ENCODE measurements at places on chromosomes 11 and 22. TPM values are rescaled to one million over a fixed set of nuclear protein-coding genes. Genes with fewer than 3 reads are reported as not detected.

The KRTAP5-9 gene
- total RNA-seq, result not detected

GRCh38 chr11:83659466-83659865 lies 373.3 kb upstream of the CCDC90B start:
- no peak for DNase-seq

The BSCL2 gene
- total RNA-seq, result 15.2 TPM

The MCHR1 gene
- 1.4 TPM for total RNA-seq

DNA sequence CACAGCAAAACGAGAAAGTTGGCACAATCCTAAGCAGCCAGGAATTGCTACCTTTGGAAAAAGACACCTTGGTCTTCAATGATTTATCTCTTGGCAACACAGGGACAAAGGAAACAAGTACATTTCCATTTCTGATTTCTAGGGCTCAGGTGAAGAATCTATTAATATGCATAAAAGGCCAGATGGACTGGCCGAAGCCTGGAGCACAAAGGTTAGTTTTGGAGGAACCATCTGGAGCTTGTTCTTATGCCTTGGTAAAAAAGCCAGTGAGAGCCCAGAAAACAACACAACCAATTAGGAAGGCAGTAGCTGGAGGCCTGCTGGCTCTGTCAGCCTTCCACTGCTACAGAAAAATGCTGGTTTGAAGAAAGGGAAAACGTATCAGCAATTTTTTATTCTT lies 713.5 kb upstream of the API5 start:
- DNase-seq, result no peak

The TRIM6 gene
- total RNA-seq, result 1.5 TPM

DNA sequence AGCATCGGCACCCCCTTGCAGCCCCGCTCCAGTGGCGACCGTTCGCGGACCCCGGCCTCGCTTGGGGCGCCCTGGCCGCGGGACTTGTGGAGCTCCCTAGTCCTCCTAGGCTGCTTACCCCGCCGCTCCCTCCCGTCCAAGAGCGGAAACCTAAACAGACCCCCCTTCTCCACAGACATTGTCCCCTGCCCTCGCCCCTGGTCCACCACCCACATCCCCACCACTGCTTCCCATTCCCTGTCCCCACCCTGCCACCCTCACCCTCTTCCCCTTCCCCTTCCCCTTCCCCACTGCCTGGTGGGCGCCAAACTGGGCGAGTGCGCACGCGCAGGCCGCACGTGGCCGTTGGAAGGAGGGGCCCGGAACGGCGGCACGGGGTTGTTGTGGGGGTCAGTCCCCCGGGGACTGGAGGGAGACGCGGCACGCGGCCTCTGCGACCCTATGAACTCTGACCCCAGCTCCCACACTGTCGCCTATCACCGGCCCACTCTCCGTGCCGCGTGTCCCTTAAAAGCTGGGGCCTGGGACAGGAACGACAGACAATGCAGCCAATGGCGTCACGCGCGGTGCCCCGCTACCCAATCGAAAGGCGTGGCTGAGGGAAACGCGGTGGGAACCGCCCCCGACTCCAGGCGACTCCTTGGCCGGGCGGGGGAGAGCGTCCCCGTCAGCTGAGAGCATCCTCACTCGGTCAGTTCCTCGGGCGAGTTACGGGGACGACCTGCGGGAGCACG lies at the start of gene SNX32:
Gene SNX32, plus strand, starts transcription at position 667 of the 734 bp plus-strand sequence. CDS start 103 bp downstream, outside the sequence.
- peak; percentile 97 for DNase-seq

The NPTXR gene
- 23.4 TPM for total RNA-seq

GRCh38 chr11:113896156-113896879 lies 8.3 kb upstream of the HTR3B start:
- DNase-seq, result peak; percentile 54

The TMEM25 gene
- total RNA-seq, result 13.4 TPM

GRCh38 chr11:61007383-61007955 lies 36.0 kb downstream of the CD6 start:
- no peak for DNase-seq

Measured in left ventricle myocardium superior (tissue), 1 donor.